ENCODE measurements at places on chromosomes 13 and 19.

DNA sequence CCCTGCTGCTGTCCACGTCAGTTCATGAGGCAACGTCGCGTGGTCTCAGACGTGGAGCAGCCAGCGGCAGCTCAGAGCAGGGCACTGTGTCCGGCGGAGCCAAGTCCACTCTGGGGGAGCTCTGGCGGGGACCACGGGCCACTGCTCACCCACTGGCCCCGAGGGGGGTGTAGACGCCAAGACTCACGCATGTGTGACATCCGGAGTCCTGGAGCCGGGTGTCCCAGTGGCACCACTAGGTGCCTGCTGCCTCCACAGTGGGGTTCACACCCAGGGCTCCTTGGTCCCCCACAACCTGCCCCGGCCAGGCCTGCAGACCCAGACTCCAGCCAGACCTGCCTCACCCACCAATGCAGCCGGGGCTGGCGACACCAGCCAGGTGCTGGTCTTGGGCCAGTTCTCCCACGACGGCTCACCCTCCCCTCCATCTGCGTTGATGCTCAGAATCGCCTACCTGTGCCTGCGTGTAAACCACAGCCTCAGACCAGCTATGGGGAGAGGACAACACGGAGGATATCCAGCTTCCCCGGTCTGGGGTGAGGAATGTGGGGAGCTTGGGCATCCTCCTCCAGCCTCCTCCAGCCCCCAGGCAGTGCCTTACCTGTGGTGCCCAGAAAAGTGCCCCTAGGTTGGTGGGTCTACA lies 6.6 kb downstream of the FSTL3 start:
- DNase-seq: no peak

- DNase-seq: no peak
These were observed 86.5 kb upstream of the ABCC4 start for GRCh38 chr13:95387733-95388207.

GRCh38 chr13:100039740-100040139 lies 49.2 kb upstream of the PCCA start:
- no peak for DNase-seq

DNA sequence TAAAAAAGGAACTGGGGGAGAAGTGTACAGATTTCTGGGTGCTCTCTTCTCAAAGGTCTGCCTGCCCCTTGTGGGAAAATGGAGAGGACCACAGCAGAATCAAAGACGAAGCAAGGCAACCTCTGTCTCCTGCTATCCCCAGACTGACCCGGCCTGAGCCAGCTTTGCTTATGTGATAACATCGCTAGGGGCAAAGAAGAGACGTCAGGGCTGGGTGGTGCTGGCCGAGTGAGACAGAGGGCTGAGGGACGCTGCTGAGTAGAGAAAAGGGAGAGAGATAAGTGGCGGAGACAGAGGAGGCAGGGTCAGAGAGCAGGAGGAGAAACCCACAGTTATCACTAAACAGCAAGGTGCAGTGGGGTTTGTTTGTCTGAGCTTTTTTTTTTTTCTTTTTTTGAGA lies 4.6 kb upstream of the MUC16 start:
- DNase-seq: no peak

GRCh38 chr19:16184665-16185122 lies 516 bp upstream of the FAM32A start:
- DNase-seq: no peak

DNA sequence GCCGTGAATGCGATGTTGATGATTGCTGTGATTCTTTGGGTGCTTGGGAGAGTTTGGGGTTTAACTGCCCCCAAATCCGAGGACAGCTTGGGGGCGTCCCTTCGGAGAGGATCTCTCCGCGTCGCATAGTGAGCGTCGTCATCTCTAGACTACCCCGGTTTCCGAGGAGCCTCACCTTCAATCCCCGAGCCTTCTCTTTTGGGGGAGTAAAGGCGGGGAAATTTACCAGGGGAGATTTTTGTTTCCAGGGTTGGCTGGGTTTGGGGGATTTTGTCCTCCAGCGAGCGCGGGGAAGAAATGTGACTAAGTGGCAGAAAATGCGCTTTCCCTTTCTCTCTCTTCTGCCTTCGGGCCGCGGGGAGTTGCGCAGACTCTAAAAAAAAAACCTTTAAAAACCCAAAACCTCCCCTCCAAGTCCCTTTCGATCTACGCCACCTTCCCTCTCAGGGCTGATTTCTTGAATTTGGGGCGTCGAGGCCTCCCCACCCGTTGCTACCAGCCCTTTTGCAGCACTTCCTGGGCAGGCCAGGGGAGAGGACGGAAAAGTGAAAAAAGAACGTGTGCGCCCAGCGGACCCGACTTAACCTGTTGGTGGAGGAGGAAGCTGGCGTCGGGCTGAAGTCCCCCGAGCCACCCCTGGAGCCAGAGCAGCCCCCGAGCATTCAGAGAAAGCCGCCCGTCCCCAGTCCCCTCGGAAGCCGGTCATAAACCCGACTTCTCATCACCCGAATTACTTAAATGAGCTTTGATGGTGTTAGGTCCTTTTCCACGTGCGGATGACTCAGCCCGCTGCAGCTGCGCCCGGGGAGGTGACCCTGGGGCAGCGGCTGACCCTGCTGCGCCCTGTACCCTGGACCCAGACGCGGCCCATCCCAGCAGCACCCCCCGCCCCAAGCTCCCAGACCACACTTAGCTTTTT lies 17.7 kb downstream of the NFIX start:
- DNase-seq: peak; percentile 52

DNA sequence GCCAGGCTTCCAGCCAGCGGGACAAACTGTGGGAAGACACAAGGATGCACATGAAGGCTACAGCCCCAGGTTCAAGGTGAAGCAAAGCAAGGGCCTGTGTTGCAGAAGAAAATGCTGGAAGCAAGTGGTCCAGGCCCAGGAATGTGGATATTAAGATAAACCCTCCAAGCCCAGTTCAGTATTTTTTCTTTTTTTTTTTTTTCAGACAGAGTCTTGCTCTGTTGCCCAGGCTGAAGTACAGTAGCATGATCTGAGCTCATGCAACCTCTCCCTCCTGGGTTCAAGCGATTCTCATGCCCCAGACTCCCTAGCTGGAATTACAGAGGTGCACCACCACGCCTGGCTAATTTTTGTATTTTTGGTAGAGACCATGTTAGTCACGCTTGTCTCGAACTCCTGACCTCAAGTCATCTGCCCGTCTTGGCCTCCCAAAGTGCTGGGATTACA lies 4.4 kb downstream of the PRDX2 start:
- no peak for DNase-seq

- DNase-seq: no peak
These were observed 26.8 kb downstream of the ZNF627 start for GRCh38 chr19:11624069-11624463.

DNA sequence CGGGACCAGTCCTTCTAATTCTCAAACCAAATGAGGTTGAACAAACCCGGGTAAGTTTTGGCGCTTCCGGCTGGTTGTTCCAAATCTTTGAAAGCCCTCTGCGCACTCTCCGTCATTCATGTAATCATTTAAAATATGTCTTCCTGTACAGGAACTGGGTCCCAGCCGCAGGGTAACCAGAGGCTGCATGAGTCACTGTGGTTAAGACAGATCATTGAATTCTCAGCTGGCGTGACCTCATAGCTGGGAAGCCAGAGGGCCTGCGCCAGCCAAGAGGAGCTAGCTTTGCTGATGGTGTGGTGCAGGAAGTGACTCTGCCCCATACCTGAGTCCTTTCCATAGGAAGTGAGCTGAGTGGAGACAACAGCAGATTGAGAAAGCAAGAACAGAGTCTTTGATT lies 135.2 kb downstream of the TSHZ3 start:
- peak; percentile 87 for DNase-seq

GRCh38 chr13:39036212-39036611 lies 1.7 kb downstream of the PROSER1 start:
- DNase-seq: no peak

GRCh38 chr13:23547000-23547590 lies 23.1 kb upstream of the TNFRSF19 start:
- no peak for DNase-seq

DNA sequence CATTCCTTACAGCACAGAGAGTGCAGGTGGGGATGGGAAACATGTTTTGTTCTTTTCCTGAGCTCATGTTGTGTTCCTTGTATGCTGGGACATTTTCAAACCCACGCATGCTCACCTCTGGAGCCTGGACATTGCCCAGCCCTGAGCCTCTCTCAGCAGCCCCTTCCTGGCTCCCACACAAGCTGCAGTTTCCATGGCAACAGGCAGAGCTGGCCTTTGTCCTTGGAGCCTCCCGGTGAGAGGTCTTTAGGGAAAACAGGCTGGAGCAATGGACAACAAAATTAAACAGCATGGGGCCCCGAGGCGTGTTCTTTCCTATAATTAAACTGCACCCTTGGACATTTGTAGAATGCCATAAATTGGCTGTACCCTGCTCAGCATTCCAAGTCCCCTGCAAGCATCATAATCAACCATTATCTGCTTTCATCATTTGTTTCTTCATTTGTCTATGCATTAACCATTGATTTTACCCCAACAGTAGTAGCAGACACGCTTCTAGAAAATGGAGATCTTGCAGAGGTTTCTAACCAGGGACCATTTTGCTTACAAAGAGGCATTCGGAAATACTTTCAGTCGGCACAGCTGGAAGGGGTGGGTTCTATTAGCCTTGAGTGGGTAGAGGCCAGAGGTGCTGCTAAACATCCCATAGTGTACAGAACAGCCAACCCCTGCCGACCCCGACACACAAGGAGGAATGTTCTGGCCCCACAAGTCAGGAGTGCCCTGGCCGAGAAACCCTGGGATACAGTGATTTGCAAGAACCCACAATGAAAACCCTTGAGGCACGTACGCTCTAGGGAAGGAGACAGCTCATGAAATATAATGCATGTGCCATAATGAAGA lies 133.4 kb upstream of the PEG3 start:
- no peak for DNase-seq

DNA sequence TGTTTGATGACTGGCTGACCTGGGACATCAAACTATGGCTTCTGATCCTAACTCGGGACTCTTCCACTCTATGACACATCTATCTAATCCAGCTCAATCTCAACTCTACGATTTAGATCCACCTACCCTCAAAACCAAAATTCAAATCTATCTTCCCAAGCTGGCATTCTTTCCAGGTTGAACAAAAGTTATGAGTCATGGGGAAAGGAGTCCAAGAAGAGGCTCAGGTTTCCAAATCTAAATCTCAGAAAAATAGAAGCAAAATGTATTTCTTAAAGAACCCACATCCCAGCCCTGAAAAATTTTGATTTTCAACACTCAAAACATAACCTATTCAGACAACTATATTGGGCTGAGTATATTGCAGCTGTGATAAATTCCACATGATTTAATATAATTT lies 143.9 kb upstream of the IPO5 start:
- no peak for DNase-seq

- DNase-seq: no peak
These were observed 176.2 kb downstream of the RFC3 start for GRCh38 chr13:33994198-33994597.

GRCh38 chr13:72444999-72445398 lies 282.4 kb downstream of the MZT1 start:
- DNase-seq: no peak

DNA sequence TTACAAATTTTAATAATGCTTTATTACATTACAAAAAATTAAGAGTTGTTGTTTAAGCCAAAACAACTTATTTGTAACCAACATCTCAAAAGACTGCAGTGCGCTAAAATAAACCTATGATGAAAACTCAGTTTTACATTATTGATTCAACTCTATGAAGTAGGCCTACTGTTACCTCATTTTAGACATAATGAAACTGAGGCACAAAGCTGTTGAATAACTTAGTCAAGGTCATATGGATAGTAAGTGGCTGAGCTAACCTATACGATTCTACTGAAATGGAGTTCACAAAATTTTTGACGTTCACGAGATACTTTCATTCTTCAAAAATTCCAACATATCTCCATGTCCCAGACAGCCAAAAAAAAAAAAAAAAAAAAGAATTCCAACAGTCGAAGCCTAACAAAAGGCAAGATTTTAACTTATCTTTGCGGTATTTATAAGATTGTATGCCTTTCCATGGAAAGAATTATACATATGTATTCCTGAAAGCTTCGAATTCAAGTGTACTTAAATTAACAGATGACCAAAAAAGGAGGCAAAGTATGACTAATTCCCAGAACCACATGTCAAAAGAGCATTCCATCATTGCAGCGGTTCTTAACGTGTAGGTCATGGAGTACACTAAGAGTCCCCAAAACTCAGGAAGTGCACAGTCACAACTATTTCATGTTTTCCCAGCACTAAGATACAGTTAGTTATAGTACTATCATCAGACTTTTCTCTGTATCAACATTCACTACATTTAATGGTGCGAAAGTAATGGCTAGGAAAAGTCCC lies 69.4 kb downstream of the PSPC1 start:
- DNase-seq: no peak

DNA sequence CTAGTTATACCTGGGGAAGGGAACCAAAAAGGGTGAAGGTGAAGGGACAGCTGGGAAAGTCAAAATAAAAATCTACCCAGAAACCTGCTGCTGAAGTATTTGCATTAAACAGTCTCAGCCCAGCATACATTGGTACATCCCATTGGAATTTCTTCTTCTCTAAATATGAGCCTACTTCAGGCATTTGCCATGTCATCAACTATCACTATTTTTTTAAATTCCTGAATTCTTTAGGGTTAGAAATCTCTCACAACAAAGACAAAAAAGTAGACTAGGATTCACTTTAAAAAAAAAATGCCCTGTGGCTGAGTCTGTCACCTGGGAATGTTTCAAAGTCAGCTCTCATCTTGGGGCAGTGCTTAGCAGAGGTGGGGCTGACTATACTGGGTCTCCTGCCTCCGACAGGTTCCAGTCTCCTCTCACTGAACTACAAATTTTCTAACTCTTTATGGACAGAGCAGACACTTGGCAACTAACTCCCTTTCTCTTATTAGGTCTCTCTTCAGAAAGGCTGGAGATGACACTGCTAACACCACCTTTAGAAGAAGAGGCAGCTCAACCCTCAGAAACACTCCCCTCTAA lies 141.2 kb downstream of the LHFPL6 start:
- DNase-seq: no peak

DNA sequence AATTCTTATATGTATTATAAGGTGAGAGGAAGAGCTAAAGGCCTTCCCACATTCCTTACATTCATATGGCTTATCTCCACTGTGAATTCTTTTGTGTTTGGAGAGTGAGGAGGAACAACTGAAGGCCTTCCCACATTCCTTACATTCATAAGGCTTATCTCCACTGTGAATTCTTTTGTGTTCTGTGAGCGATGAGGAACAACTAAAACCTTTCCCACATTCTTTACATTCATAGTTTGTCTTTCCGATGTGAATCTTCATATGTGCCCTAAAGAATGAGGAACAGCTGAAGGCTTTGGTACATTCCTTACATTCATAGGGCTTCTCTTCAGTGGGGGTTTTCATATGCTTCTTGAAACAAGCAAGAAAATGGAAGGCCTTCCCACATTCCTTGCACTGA lies 13.3 kb downstream of the ZNF699 start:
- no peak for DNase-seq

DNA sequence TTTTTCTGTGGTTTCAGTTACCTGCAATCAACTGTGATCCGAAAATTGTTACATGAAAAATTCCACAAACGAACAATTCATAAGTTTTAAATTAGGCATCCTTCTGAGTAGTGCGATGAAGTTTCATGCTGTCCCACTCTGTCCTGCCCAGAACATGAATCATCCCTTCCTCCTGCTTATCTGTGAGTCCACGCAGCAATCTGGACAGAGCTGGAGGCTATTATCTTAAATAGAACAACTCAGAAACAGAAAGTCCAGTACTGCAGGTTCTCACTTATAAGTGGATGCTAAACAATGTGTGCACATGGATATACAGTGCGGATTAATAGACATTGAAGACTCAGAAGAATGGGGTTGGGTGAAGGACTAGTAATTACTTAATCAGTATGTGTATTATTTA lies 583.7 kb upstream of the SPRY2 start:
- DNase-seq: no peak

GRCh38 chr13:80010286-80010831 lies 330.6 kb downstream of the SPRY2 start:
- DNase-seq: no peak

- no peak for DNase-seq
These were observed 9.3 kb downstream of the BORA start for GRCh38 chr13:72737033-72737432.

Measured in stimulated activated CD8-positive, alpha-beta memory T cell treated with anti-CD3 and anti-CD28 coated beads, Interleukin-4, amount 100 ng/mL, for 48 hours (primary cell).